Thymus (tissue), 14 donors: ENCODE measurements at places on chromosomes 3 and 15. TPM values are rescaled to one million over a fixed set of nuclear protein-coding genes. Genes with fewer than 3 reads are reported as not detected.

WDR49 gene
- 0.90 TPM for total RNA-seq

DNA sequence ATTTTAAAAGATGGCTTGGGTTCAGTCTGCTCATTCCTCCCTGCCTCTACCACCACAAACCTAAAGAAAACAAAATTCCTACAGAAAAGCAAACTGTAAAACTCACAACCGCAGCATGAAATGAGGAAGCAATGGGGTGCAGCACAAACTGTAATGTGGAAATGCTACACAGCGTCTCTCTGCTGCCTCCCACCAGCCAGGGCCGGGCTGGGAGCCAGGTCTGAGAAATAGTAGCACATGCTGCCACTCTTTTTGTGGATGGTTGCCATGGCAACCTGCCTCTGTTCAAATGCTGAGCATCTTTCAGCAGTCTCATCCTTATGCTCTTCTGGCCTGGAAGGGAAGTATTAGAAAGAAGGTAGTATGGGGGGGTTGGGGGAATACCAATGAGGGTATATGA, 55.4 kb downstream of the EOMES start:
- no peaks in the 10 kb centered on the region for H3K27me3 ChIP-seq
- H3K36me3 ChIP-seq, result no peaks in the 10 kb centered on the region
- H3K27ac ChIP-seq, result peak overlapping the region; percentile 6
- H3K4me1 ChIP-seq, result peaks cover 10% of the 10 kb centered on the region
- DNase-seq, result peak; percentile 34
- no peak overlapping the region for H3K4me3 ChIP-seq

DNA sequence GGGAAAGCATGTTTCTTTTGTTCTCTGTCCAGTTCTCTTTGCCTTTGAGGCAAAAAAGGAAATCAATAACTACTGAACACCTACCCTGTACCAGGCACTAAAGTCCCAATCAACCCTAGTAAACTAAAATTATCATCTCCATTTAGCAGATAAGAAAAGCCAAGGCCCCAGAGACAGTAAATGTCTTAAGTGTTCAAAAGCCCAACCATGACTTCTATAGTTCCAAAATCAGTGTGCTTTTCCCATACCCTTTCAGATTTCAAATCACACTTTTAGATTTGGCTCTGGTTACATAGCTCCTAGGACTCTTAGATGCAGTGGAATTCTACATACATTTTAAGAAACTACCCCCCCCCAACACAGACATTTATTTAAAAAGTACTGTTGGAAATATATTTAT, 63.5 kb downstream of the UACA start:
- DNase-seq, result no peak
- no peak overlapping the region for H3K27ac ChIP-seq
- no peaks in the 10 kb centered on the region for H3K4me1 ChIP-seq
- H3K27me3 ChIP-seq, result peaks cover 2% of the 10 kb centered on the region
- H3K4me3 ChIP-seq, result no peak overlapping the region

DNA sequence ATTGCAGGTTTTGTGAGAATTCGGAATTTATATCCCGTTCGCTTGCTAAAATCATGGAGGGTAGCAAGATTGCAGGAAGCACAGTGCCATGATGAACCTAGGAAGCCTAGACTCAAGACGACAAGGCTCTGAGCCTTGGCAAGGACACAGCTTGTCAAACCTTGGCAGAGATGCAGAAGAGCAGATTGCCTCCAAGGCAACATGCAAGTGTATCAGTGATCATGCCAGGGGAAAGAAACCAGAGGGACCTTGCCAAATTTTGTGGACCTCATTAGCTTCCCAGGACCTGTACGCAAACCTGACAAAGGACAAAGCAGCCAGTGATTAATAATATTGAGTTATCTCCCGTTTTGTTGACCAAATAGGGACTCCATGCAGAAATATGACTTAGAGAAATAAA, 159.7 kb downstream of the GOLIM4 start:
- no peak overlapping the region for H3K4me3 ChIP-seq
- no peaks in the 10 kb centered on the region for H3K27me3 ChIP-seq
- DNase-seq, result no peak
- H3K27ac ChIP-seq, result no peak overlapping the region

- H3K4me3 ChIP-seq, result no peak overlapping the region
- no peaks in the 10 kb centered on the region for H3K36me3 ChIP-seq
- H3K4me1 ChIP-seq, result no peaks in the 10 kb centered on the region
- H3K27me3 ChIP-seq, result no peaks in the 10 kb centered on the region
Observed at GRCh38 chr3:190404715-190405114, 16.8 kb downstream of the CLDN16 start.

DNA sequence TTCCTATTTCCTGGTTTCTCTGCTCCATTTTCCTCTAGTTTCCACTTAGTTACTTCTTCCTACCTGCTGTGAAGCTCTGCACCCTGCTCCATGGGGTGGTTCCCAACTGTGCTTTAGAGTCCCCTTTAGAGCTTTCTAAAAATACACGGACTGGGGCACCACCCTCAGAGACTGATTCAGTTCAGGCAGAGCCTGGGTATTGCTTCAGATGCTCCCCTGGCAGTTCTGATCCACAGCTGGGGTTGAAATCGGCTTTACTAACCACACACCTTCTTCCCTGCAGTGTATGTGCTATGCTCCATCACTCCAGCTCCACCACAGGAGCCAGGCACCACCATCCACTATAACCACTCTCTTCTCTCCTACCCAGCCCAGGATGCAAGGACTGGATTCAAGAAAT, 12.6 kb downstream of the ANP32A start:
- no peak for DNase-seq
- peaks cover 26% of the 10 kb centered on the region for H3K36me3 ChIP-seq
- peaks cover 5% of the 10 kb centered on the region for H3K4me1 ChIP-seq
- H3K27ac ChIP-seq, result no peak overlapping the region
- H3K27me3 ChIP-seq, result no peaks in the 10 kb centered on the region
- H3K4me3 ChIP-seq, result no peak overlapping the region

GRCh38 chr3:53506110-53506762, 11.8 kb downstream of the CACNA1D start:
- H3K4me1 ChIP-seq, result no peaks in the 10 kb centered on the region
- no peak overlapping the region for H3K4me3 ChIP-seq
- DNase-seq, result no peak
- no peaks in the 10 kb centered on the region for H3K27me3 ChIP-seq
- no peaks in the 10 kb centered on the region for H3K36me3 ChIP-seq
- no peak overlapping the region for H3K27ac ChIP-seq

LRRIQ4 gene
- total RNA-seq, result 0.05 TPM

DNA sequence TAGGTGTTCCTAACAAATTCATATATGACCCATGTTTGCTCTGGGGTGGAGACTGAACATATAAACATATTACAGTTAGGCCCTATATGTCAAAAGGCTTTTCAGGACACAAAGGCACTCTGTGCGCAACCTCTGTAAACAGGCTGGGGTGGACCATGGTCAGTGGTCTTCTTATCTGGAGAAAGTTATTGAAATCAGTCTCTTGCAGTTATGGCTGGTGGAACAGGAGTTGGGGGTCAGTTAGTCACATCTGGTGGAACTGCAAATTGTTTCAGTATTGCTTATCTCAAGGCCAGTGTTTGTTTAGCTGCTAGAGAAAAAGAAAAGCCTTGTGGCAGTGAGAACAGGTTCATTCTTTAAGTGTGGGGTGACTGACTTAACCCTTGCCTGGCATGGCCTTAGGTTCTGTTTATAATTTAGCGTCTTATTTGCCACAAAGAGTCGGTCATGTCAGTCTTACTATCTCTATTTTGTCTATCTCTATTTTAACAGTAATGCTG, 5.9 kb upstream of the GP9 start:
- DNase-seq, result no peak
- H3K4me1 ChIP-seq, result peaks cover 4% of the 10 kb centered on the region
- no peak overlapping the region for H3K4me3 ChIP-seq
- no peak overlapping the region for H3K27ac ChIP-seq
- no peaks in the 10 kb centered on the region for H3K36me3 ChIP-seq
- no peaks in the 10 kb centered on the region for H3K27me3 ChIP-seq

GRCh38 chr3:55692957-55693558, 206.0 kb upstream of the WNT5A start:
- no peaks in the 10 kb centered on the region for H3K36me3 ChIP-seq
- no peaks in the 10 kb centered on the region for H3K27me3 ChIP-seq
- no peak overlapping the region for H3K4me3 ChIP-seq

DNA sequence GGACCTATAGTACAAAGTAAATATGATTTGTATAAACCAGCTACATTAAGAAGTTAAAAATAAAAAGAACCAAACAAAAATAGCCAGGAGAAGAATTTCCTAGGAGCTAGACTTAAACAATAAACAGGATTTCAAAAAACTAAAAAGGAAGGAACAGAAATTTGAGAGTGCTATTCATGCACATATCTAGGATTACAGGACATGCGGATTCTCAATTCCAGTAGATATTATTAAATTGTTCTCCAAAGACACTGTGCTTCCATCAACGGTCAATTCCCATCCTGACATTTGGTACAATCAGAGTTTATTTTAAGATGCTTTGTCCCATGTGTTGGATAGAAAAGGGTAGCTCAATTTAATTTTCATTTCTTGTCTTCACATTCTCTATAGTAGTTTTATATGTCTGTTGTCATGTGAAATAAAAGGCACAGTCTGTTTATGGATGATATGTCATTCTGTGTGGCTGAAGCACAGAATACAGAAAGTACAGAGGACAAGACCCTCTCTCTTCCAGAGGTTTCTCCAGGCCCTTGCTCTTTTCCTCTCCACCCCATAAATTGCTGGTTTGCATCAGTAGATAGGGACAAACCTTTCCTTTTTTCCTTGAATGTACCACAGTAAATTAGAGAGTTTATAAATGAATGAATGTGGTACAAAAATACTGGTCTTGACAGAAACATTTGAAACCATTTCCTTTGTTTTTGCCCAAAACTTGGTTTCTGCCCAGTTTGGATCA, 3.5 kb downstream of the PLOD2 start:
- no peaks in the 10 kb centered on the region for H3K36me3 ChIP-seq
- no peak overlapping the region for H3K27ac ChIP-seq
- peaks cover 39% of the 10 kb centered on the region for H3K27me3 ChIP-seq
- H3K4me3 ChIP-seq, result no peak overlapping the region
- H3K4me1 ChIP-seq, result no peaks in the 10 kb centered on the region

DNA sequence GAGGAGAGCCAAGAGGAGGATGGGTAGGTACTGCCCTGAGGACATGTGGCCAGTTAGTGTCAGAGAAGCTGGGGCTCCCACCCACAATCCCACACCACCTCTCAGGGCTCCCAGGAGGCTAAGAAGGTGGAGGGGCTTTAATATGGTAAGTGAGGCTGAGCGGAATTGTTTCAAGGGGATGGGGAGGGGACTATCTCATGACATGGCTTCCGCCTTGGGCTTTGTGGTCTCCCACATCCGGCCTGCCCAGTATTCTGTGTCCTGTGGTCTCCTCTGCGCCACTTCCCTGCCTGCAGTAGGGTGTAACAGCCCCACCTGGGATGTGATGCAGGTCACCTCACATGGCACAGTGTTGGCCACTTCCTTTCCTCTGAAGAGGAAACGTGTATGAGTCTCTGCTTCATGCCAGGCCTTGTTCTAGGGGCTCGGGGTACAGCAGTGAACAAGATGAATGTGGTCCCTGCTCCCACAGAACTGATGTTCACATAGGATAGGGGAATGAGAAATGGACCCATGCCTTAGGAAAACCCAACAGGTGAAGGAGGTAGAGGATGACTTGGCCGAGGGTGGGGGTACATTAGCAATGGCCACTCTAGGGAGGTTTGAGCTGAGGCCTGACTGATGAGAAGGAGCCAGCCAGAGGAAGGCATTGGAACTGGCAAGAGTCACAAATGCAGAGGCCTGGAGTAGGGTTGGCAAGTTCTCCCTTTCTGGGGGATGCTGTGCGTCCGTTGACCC, 3.2 kb downstream of the NEIL1 start:
- H3K4me3 ChIP-seq, result no peak overlapping the region
- H3K4me1 ChIP-seq, result peaks cover 25% of the 10 kb centered on the region
- H3K36me3 ChIP-seq, result peaks cover 10% of the 10 kb centered on the region

- no peaks in the 10 kb centered on the region for H3K4me1 ChIP-seq
- H3K4me3 ChIP-seq, result no peak overlapping the region
- H3K27ac ChIP-seq, result no peak overlapping the region
Observed at GRCh38 chr15:53843166-53843565, 83.7 kb upstream of the WDR72 start.

GRCh38 chr15:60798821-60799220, 319.9 kb upstream of the ICE2 start:
- H3K4me3 ChIP-seq, result no peak overlapping the region
- no peaks in the 10 kb centered on the region for H3K27me3 ChIP-seq
- DNase-seq, result no peak

DNA sequence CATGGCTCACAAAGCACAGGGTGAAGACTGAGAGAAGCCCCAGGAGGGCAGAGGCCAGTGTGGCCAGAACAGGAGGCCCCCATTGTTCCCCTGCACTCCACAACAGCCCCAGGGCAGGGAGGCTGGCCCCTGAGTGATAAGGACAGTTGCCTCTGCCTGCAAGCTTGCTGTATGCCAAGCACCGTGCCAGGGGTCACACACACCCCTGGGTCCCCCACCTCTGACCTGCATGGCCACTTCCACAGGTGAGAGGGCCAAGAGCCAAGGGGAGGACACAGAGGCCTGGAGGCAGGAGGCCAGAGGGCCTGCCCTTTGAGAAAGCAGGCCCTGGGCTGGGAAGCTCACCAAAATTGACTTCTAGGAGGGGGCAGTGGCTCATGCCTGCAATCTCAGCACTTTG, 23.7 kb downstream of the ATRIP start:
- no peak overlapping the region for H3K4me3 ChIP-seq
- H3K27ac ChIP-seq, result peak overlapping the region; percentile 19
- peaks cover 26% of the 10 kb centered on the region for H3K4me1 ChIP-seq
- H3K27me3 ChIP-seq, result no peaks in the 10 kb centered on the region
- DNase-seq, result no peak

DNA sequence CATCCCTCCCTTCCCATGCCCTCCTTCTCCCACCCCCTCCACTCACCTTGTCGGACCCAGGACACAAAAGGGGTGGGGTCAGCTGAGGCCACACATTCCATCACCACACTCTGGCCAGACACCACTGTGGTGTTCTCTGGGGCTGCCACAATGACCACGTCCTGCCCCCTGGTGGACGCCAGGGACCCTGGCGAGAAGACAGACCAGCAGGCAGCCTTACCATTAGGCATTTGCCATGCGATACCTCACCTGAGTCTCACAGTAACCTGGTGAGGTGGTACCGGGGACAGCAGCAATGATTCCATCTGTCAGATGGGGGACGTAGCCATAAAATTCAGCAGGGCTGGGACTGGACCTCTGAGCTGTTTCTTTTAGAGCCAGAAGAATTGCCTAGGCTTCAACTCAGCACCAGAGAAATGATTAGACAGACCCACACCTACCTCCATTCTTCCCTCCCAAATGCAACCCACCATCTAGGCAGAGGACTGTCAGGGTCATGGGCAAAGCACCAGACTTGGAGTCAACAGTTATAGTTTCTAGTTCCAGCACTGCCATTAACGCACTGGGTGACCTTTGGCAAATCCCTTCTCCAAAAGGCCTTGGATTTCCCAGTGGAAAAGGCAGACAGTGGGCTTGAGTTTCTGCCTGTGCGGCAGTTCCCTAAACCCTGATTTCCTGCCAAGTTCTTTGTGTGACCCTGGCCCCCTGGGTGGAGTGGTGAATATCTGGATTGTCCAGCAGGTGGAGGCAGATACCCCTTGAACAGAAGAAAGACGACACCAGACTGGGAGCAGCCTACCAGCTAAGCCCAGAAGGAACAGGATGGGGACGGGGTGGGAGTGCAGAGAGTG, 21.8 kb downstream of the IGDCC4 start:
- no peak for DNase-seq
- H3K27ac ChIP-seq, result no peak overlapping the region
- no peak overlapping the region for H3K4me3 ChIP-seq
- H3K4me1 ChIP-seq, result no peaks in the 10 kb centered on the region

GRCh38 chr15:29044503-29044901, 158.7 kb downstream of the APBA2 start:
- DNase-seq, result no peak
- no peak overlapping the region for H3K4me3 ChIP-seq
- no peaks in the 10 kb centered on the region for H3K4me1 ChIP-seq
- H3K27me3 ChIP-seq, result no peaks in the 10 kb centered on the region
- no peaks in the 10 kb centered on the region for H3K36me3 ChIP-seq
- H3K27ac ChIP-seq, result no peak overlapping the region

TGM4 gene
- 0.14 TPM for total RNA-seq

SLC2A2 gene
- total RNA-seq, result not detected
